Neural progenitor cell (in vitro differentiated cells): ENCODE measurements at places on chromosomes 3 and 15. TPM values are rescaled to one million over a fixed set of nuclear protein-coding genes. Genes with fewer than 3 reads are reported as not detected.

Gene HIGD2B
- not detected in 2 replicates for total RNA-seq

Gene THUMPD3
- total RNA-seq = 20.5 and 23.9 TPM in 2 replicates

Gene SI
- total RNA-seq = not detected in 2 replicates

Gene PLA2G4E
- total RNA-seq = not detected in 2 replicates

Gene HLTF
- total RNA-seq = 39.5 and 76.1 TPM in 2 replicates

Gene TTC21A
- 1.2 and 2.3 TPM in 2 replicates for total RNA-seq

Gene CRABP1
- total RNA-seq = 320 and 454 TPM in 2 replicates

Gene BTLA
- 3.9 TPM in 1 of 2 replicates, not detected in the other for total RNA-seq

Gene AADACL2
- total RNA-seq = not detected in 2 replicates

Gene REC114
- not detected in 2 replicates for total RNA-seq

Gene SNUPN
- 18.4 and 20.7 TPM in 2 replicates for total RNA-seq

Gene IGSF11
- 2.7 and 4.1 TPM in 2 replicates for total RNA-seq

- peak overlapping the region; percentile 29 for H3K27ac ChIP-seq
- peaks cover 10% of the 10 kb centered on the region for H3K4me1 ChIP-seq
- no peak for DNase-seq
- H3K4me3 ChIP-seq = no peak overlapping the region
Measured at GRCh38 chr3:11576453-11576852, 67.3 kb downstream of the VGLL4 start.

DNA sequence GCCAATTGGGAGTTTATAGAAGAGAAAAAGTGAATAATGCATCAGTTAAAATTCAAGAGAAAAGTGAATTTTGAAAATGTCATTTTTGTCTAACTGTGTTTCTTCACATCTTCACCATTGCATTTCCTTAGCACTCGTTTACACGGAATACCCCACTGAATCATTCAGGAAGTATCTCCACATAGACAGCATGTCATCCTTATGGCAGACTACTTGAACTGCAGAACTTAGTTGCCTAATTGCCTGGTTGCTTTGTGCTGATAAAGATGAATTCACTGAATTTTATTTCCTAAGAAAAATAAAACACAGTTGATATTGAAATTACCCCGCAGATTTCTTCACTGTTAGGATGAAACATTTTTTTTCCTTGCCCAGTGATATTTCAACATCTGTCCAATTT is 627.1 kb downstream of the ROBO1 start:
- no peak for DNase-seq
- H3K36me3 ChIP-seq = no peaks in the 10 kb centered on the region

GRCh38 chr15:96320703-96321638 is 9.5 kb upstream of the NR2F2 start:
- peaks cover 49% of the 10 kb centered on the region for H3K4me1 ChIP-seq
- no peaks in the 10 kb centered on the region for H3K36me3 ChIP-seq
- peak; percentile 60 for DNase-seq
- H3K27me3 ChIP-seq = peaks cover 45% of the 10 kb centered on the region
- no peak overlapping the region for H3K27ac ChIP-seq
- H3K4me3 ChIP-seq = peak overlapping the region; percentile 74

DNA sequence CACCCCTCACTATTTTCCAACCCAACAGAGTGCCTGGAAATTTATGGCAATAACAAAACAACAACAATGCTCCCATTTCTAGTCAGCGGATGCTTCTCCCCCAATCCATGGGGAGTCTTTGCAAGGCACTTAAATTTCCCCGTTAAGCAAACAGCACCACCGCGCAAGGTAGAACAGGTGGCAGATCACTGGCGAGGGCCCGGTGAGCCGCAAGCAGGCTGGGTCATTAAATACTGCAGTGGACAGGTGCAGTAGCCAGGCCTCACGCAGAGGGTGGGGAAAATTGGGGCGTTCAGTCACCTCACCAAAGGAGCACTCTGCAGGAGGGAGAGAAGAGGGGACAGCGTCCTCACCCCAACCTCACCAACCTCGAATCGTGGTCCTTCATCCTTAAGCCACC is 147.5 kb downstream of the NTRK3 start:
- H3K27ac ChIP-seq = no peak overlapping the region
- H3K27me3 ChIP-seq = no peaks in the 10 kb centered on the region
- no peak for DNase-seq
- H3K4me3 ChIP-seq = no peak overlapping the region

DNA sequence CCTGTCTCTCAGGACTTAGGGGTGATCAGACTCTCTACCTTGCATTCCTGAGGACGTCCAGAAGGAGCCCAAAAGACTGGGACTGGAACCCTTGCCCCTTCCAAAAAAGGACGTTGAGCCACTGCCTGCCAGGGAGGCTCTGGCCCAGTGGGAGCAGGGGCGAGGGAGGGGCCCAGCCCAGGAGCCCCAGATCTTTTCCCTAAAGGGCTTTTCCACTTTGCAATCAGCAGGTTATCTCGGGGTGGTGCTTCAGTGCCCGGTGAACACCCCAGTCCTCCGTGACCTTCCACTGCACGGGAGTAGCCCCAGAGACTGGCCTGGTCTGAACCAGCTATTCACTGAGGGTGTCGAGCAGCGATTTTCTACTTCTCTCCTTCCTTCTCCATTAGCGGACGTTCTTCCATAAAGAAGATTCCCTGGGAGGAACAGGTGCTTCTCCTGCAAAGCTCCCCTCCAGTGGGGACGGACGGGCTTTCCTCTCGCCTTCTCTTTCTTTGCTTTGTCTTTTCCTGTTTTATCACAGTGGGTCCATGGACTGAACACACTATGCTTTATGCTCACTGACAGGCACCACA is 113.7 kb downstream of the CHSY1 start:
- no peak overlapping the region for H3K27ac ChIP-seq
- no peak for DNase-seq
- H3K27me3 ChIP-seq = no peaks in the 10 kb centered on the region
- H3K4me3 ChIP-seq = no peak overlapping the region

DNA sequence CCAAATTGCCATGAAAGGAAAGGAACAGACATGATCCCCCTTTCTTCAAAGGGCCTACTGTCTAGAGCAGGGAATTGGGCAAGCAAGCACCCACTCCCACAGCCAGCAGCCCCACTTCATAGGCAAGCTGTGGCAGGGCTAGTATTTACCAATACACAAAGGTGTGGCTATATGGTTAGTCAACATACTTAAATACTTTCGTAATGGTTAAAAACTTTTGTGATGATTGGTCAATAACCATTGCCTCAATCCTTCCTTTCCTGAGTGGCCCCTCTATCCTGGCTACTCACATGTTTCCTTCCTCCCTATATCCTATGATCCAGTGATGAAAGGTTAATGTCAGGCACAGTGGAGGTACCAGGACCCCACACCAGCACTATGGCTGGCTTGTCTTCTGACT is 30.1 kb upstream of the ARL8B start:
- H3K27ac ChIP-seq = no peak overlapping the region
- H3K4me1 ChIP-seq = no peaks in the 10 kb centered on the region
- no peaks in the 10 kb centered on the region for H3K36me3 ChIP-seq
- peaks cover 31% of the 10 kb centered on the region for H3K27me3 ChIP-seq
- H3K4me3 ChIP-seq = no peak overlapping the region

DNA sequence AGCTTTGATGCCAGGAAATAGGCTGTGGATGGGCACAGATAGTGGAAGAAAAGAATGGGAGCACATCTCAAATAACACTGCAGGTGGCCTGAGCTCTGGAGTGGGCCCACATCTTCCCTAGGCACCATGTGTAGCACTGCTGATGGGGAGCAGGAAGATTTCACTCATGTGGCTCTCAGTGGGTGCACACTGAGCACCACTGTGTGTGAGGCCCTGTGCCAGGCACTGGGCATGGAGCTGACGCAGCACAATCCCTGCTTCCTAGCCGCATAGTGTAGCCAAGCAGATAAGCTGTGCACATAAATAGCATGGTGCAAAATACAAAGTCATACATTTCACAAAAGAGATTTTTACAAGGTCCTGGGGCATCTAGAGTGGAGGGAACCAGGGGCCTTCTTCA is 101.6 kb downstream of the MOBP start:
- H3K36me3 ChIP-seq = no peaks in the 10 kb centered on the region
- H3K4me3 ChIP-seq = no peak overlapping the region
- no peak overlapping the region for H3K27ac ChIP-seq
- no peak for DNase-seq
- H3K4me1 ChIP-seq = peaks cover 5% of the 10 kb centered on the region
- no peaks in the 10 kb centered on the region for H3K27me3 ChIP-seq

GRCh38 chr15:97678656-97679055 is 281.8 kb upstream of the ARRDC4 start:
- no peaks in the 10 kb centered on the region for H3K27me3 ChIP-seq
- no peak for DNase-seq
- no peak overlapping the region for H3K4me3 ChIP-seq
- no peaks in the 10 kb centered on the region for H3K4me1 ChIP-seq
- H3K27ac ChIP-seq = no peak overlapping the region
- H3K36me3 ChIP-seq = no peaks in the 10 kb centered on the region

DNA sequence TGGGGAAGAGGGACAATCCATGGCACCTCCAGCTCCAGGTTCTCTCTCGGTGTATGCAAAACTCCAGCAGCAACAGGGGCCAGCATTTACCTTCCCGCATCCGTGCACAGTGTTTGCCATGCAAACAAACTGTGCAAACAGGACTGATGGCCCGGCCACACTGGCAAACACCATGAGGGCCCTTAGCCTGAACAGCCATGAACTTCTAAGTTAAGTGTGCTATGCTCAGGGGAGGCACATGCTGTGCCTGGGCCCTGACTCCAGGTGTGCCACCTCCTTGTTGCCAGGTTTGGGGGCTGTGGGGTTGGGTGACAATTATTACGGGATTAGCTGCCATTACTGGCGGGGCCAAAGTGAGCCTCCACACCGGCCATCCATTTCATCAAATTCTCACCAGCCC is 57.5 kb downstream of the CACNA2D2 start:
- DNase-seq = no peak
- no peaks in the 10 kb centered on the region for H3K27me3 ChIP-seq
- peaks cover 18% of the 10 kb centered on the region for H3K4me1 ChIP-seq
- no peak overlapping the region for H3K4me3 ChIP-seq
- H3K36me3 ChIP-seq = no peaks in the 10 kb centered on the region
- no peak overlapping the region for H3K27ac ChIP-seq

DNA sequence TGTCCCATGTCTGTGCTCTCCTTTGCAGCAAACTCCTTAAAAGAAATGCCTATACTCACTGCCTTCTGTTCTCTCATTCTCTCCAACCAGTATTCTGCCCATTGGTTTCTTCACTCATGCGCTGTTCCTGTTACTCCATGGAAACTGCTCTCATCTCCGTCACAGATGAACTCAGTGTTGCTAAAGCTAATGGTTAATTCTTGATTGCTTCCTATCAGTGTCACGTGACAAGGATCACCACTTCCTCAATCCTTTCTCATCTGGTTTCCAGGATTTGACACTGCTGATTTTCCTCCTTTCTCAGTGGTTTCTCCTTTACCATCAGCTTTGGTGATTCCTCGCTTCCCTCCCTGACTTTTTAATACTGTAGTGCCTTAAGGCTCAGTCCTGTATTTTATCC is 2.6 kb downstream of the DPH3 start:
- H3K27me3 ChIP-seq = no peaks in the 10 kb centered on the region
- no peaks in the 10 kb centered on the region for H3K36me3 ChIP-seq
- peaks cover 14% of the 10 kb centered on the region for H3K4me1 ChIP-seq
- DNase-seq = no peak
- H3K4me3 ChIP-seq = no peak overlapping the region
- no peak overlapping the region for H3K27ac ChIP-seq

GRCh38 chr3:58188921-58189451 is 21.8 kb downstream of the DNASE1L3 start:
- no peak for DNase-seq
- H3K27ac ChIP-seq = no peak overlapping the region
- H3K27me3 ChIP-seq = no peaks in the 10 kb centered on the region
- no peak overlapping the region for H3K4me3 ChIP-seq
- H3K4me1 ChIP-seq = peaks cover 10% of the 10 kb centered on the region

DNA sequence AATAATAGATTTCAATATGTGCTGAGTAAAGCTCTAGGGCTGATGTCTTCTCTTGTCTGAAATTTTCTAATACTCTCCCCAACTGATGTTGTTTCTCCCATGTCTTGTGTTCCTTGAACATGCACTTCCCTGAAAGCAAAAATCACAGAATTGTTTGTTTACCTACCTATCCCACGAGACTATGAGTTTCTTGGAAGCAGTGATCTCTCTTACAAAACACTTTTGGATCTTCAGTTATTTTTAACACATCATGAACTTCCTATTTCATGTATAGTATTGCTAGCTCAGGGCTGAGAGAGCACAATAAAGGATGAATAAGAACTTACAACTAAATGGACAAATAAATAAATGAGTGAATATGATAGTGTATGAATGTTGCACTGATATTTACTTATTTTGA is 365.0 kb downstream of the ROBO2 start:
- H3K4me3 ChIP-seq = no peak overlapping the region
- peaks cover 17% of the 10 kb centered on the region for H3K4me1 ChIP-seq
- no peak for DNase-seq
- no peak overlapping the region for H3K27ac ChIP-seq

DNA sequence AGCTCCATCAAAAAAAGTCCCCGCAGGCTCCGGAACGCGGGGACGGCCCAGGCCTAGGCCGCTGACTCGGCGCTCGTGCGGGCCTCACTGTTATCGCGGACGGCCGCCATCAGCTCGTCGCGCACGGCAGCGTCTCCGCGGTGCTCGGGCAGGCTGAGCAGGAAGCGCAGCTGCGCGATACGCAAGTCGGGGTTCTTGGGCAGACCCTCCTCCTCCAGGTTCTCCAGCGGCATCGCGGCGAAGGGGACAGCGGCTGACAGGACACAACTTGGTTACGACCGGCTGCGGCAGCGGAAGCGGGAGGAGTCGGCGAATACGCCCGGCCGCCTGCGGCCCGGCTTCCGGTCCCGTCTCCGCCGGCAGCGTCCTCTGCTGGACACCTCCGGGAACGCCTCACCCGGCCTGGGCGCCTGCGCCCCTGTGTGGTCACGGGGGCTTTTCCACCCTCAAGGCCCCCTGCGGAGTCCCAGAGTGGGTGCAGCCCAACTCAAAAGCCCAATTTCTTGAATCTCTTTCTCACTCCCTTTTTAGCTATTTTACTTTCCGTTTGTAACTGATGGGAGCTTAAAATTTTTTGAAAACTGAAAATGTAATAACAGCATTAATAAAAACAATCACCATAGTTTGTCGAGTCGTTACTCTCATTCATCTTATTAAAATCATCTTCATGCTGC is at the start of gene PSMD6:
Gene PSMD6 (minus strand): TSS at position 308 of the 674 bp plus-strand sequence. CDS start 75 bp downstream, at position 233.
- H3K36me3 ChIP-seq = peaks cover 9% of the 10 kb centered on the region
- H3K4me1 ChIP-seq = peaks cover 14% of the 10 kb centered on the region
- H3K27me3 ChIP-seq = no peaks in the 10 kb centered on the region
- H3K27ac ChIP-seq = peak within 1 kb of the TSS; percentile 32

GRCh38 chr3:31065765-31066164 is 171.3 kb upstream of the GADL1 start:
- no peaks in the 10 kb centered on the region for H3K27me3 ChIP-seq
- no peaks in the 10 kb centered on the region for H3K4me1 ChIP-seq
- H3K27ac ChIP-seq = no peak overlapping the region
- no peak overlapping the region for H3K4me3 ChIP-seq
- DNase-seq = no peak
- H3K36me3 ChIP-seq = no peaks in the 10 kb centered on the region

- H3K4me1 ChIP-seq = peaks cover 19% of the 10 kb centered on the region
- H3K36me3 ChIP-seq = no peaks in the 10 kb centered on the region
- H3K27ac ChIP-seq = no peak overlapping the region
- peak; percentile 59 for DNase-seq
- H3K27me3 ChIP-seq = no peaks in the 10 kb centered on the region
Measured at GRCh38 chr3:71006810-71007785, 576.4 kb downstream of the FOXP1 start.

- no peaks in the 10 kb centered on the region for H3K27me3 ChIP-seq
- no peaks in the 10 kb centered on the region for H3K4me1 ChIP-seq
- DNase-seq = no peak
Measured at GRCh38 chr15:39075311-39075710, 505.6 kb upstream of the THBS1 start.

GRCh38 chr3:15654891-15655290 is 53.3 kb downstream of the BTD start:
- H3K4me1 ChIP-seq = peaks cover 13% of the 10 kb centered on the region
- H3K27ac ChIP-seq = no peak overlapping the region
- H3K4me3 ChIP-seq = no peak overlapping the region
- DNase-seq = no peak
- no peaks in the 10 kb centered on the region for H3K27me3 ChIP-seq
